ENCODE measurements at places on chromosomes 11 and 22.
A peak's percentile ranks its signal among the peaks of the same experiment; 100 is the strongest.

- peak; percentile 91 for DNase-seq
- peak overlapping the region; percentile 65 for H3K27ac ChIP-seq
- H3K36me3 ChIP-seq = peaks cover 58% of the 10 kb centered on the region
Measured at GRCh38 chr11:130145975-130146776, 13.4 kb upstream of the ST14 start.

DNA sequence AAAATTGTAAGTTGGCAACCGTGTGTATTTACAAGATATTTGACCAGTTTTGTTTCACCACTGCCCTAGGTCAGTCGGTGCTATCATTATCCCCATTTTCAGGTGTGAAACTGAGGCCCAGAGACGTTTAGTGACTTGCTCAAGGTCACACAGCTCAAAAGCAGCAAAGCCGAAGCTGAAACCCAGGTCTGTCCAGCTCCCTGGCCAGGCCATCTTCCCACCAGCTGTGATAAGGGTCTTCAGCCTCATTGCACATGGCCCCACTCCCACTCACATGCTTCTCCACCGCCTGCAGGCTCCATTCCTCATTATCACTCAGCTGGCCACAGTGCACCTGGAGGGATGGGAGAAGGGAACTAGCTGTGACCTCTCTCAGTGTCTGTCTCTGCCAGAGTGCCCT lies 83.2 kb downstream of the PDE2A start:
- H3K27ac ChIP-seq = no peak overlapping the region
- peaks cover 89% of the 10 kb centered on the region for H3K27me3 ChIP-seq
- no peak for DNase-seq
- H3K4me1 ChIP-seq = no peaks in the 10 kb centered on the region

- H3K4me1 ChIP-seq = no peaks in the 10 kb centered on the region
- H3K27me3 ChIP-seq = no peaks in the 10 kb centered on the region
- no peak overlapping the region for H3K4me3 ChIP-seq
- H3K27ac ChIP-seq = no peak overlapping the region
- DNase-seq = no peak
Measured at GRCh38 chr11:20990447-20990846, 321.1 kb downstream of the NELL1 start.

GRCh38 chr22:50444663-50445062 lies 30.2 kb downstream of the SBF1 start:
- DNase-seq = peak; percentile 37
- peaks cover 82% of the 10 kb centered on the region for H3K36me3 ChIP-seq
- H3K27me3 ChIP-seq = no peaks in the 10 kb centered on the region
- H3K4me1 ChIP-seq = no peaks in the 10 kb centered on the region
- H3K4me3 ChIP-seq = no peak overlapping the region
- H3K27ac ChIP-seq = no peak overlapping the region

DNA sequence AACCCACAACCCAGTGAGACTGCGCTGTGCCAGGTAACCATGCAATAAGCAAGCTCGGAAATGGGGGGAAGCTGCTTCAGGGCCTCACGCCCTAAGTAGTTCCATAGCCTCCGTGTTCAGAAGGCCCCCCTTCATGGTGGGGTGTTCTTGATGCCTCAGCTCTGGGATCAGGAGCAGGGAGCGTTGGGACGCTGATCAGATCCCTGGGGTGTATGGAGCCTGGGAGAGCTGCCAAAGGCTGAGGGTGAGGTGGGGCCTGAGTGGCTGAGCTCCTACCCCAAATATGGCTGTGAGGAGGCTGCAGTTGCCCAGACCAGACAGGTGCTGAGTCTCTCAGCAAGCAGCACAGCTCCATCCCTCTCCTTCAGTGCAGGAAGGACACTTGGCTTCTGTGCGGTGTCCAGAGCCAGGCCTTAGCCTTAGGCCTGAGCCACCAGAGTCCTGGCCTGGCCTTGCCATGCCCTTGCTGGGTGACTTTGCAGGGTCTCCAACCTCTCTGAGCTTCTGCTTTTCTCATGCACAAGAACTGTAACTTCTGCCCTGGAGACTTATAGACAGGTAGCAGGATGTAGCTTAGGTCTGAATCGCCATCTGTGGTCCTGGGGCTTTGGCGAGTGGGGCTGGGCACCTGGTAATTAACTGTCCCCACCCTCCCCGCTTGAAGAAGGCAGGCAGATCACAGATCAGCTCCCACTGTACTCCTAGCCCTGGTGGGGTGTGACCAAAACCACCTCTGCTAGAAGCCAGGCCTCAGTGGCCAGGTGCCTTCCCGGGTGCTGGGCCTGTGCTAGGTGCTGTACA lies 5.3 kb downstream of the MMP11 start:
- no peak for DNase-seq
- no peak overlapping the region for H3K4me3 ChIP-seq
- no peak overlapping the region for H3K27ac ChIP-seq
- peaks cover 28% of the 10 kb centered on the region for H3K4me1 ChIP-seq
